ENCODE measurements at places on chromosomes 6 and 20. TPM values are rescaled to one million over a fixed set of nuclear protein-coding genes. Genes with fewer than 3 reads are reported as not detected.

DNA sequence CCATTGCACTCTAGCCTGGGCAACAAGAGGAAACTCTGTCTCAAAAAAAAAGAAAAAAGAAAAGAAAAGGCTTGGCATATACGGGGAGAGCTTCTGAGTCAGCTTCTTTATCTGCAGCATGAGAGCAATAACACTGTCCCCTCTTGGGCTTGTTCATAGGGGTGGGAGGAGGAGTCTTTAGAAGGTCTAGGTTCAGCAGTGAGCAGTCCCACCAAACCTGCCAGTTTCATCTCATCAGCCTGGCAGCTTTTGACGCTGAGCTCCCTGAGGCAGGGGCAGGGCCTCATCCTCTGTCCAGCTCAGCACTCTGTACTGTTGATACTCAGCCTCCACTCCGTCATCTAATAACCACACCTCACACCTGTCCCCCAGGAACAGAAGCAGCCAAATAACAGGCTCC lies 5.6 kb upstream of the C6orf132 start:
- DNase-seq = no peak

- peak; percentile 9 for DNase-seq
These were observed 10.8 kb upstream of the TAAR1 start for GRCh38 chr6:132669690-132670291.

DNA sequence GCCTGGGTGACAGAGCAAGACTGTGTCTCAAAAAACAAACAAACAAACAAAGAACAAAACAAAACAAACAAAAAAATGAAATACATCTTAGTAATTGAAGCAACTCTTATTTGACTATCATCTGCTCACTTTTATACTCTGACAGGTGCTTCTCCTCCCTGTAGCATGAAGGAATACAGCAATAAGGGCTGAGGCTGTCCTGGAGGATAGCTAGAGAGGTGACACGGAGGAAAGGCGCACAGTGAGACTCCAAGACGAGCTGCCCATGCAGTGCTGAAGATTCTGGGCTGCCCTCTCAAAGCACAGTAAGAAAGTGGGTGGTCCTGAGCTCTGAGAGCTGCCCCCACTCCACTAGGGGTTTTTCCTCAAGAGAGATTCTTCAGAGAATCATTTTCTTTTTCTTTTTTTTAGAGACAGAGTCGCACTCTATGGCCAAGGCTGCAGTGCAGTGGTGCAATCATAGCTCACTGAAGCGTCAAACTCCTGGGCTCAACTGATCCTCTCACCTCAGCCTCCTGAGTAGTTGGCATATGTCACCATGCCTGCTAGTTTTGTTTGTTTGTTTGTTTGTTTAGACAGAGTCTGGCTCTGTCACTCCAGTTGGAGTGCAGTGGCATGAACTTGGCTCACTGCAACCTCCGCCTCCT lies 50.0 kb downstream of the OSTM1 start:
- DNase-seq = no peak

DNA sequence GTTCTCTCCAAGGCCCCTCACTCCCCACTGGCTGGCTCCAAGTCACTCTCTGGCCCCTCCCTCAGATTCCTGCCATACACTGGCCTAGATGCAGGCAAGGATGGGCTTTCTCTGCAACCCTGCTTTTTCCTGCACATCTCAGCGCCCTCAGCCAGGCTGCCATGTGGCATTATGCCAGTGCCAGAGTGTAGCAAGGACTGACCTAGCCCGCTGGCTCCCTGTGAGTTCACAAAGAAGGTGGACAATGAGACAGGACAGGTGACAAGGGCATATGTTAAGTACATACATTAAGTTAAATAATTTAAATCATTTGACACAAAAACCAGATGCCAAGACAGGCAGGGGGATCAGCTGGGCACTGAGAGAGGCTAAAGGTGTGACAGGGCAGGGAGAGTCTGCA lies 394.6 kb downstream of the ZFAND3 start:
- no peak for DNase-seq

GRCh38 chr20:56979125-56979524 lies 287.3 kb downstream of the BMP7 start:
- no peak for DNase-seq

DNA sequence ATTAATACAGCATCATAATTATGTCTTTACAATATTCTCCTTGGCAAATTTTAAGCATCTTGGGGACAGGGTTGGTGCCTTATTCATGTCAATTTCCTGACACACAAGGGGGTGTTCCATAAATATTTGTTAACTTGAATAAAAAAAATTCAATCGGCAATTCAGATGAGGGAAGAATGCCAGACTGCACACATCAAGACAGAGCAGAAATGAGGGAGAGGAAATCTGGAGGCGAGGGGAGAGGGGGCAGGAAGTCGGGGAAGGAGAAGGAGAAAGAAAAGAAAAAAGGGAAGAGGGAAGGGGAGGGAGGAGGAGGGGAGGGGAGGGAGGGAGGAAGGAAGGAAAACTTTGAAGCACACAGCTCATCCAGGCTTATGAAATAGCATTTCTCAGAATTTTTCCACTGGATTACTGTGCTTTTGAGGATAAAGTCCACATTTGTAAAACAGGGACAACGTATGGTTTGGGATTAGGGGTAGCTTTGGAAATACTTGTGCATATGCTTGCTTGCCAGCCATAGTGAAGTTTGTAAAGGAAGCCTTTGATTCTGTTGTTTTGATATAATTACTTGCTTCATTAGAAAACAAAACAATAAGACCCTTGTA lies 362.1 kb downstream of the SAMD5 start:
- no peak for DNase-seq

DNA sequence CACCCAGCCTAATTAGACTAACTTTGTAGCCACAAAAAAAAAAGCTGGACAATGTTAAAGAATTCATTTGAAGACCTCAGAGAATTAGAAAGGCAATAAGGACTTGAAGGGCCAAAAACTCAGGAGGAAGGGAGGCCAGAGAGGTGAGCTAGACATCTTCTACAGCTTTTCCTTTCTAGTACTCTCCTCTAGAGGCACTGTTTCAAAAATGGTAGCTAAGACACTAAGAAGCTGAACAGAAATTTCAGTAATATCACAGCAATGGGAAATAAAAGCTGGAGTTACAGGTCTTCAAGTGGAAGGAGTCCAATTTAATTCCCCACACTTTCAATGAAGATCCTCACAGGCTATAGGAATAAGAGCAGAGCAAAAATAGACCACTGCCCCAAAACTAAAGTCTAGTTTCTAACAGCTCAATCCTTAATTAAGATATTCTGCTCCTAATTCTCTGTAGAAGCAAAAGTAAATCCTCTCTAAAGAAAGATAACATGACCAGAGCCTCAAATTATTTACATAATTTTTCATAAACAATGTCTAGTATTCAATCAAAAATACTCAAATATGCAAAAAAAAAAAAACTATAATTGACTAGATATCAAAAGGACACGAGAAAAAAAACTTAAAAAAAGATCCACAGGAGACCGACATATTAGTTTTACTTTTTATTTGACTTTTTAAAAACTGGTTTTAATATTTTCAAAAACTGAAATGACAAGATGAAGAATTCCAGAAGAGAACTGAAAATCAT lies 63.7 kb downstream of the RNGTT start:
- no peak for DNase-seq

- no peak for DNase-seq
These were observed 6.0 kb upstream of the PRDM1 start for GRCh38 chr6:106079961-106080762.

DNA sequence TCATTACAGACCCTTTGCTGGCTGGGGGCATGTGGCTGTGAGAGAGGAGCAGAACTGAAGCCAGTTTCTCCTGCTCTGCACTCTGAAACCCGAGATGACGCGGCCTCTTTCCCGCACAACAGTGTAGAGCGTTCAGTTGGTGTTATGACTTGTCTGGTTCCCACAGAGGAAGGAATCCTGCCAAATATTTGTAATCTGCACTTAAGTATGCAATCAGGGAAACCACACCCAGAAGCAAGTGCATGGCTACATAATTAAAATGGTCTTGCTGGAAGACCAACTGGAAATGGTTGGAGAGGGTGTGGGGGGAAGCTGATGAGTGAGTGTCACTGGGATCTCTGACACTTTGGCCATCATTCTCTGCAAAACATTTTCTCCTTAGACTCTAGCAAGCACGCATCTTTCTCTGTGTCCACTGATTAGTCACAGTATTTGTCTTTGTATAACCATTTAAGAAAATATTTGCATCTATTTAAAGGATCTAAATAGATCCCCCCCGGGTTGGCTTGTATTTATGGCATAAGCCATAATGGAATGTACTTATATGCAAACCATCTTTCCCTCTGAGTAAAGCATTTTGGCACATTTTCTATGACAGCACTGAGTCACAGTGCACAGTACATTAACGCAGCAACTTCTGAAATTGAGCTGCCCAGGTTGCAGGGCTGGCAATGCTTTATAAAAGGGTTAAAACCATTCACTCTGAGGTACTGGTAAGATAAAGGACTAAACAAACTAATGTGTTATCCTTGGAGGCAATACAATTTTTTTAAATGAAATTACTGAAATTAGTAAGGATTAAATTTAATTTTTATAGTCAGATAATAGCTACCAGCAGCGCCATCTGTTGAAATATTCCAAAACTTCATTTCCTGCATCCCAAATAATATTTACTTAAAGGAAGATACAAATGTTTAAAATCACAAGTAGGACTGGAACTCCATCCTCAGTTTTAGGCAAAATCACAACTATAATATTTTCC lies 76.7 kb downstream of the FOXC1 start:
- DNase-seq = no peak

DNA sequence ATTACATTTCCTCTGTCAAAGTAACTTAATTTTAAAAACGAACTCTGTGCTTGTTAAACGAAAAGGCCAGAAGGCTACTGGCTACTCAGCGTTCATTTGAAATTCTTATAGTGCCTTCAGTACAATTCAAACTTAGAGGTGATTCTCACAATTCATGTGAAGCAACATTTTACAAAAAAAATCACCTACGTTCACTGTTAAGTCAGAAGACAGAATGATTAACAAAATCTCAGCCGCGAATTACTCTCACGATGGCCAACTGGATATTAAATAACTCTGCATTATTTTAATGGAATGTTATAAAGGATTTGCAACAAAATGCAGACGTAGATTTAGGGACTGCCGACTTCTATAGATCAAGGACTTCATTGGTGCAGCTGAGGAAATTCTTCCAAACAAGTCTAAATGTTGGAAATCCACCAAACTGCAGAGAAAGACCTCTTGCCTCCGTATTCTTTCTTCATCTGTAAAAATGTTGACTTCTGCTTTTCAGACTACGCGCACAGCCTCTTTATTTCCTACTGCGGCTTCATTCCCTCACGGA lies 1.6 kb upstream of the QKI start:
- no peak for DNase-seq

The MAN1A1 gene
- polyA plus RNA-seq = 123 TPM

The NKX2-4 gene
- not detected for polyA plus RNA-seq

The OR2H2 gene
- polyA plus RNA-seq = 0.12 TPM

The RAET1L gene
- polyA plus RNA-seq = not detected

The C20orf204 gene
- 0.76 TPM for polyA plus RNA-seq

The HLA-DQA2 gene
- polyA plus RNA-seq = 0.38 TPM

Data from right renal pelvis (tissue), 4 donors.